ENCODE measurements at places on chromosomes 6 and 20.

DNA sequence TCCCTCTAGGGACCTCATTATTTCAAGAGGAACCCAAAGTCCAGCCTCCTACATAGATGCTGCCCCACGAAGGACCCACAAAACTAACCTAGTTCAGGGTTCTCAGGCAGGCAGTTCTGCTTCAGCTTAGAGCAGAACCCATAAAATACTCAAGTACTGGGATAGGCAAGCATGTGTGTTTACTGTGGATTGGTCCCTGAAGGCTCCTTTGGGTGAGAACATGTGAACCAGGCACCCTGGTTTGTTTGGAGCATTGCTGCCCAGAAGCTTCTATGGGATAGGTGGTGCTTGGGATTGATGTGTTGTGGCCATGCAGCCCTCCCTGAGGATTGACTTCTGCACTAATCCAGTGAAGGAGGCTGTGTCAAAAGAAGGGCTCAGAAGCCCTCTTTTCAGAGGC is 14.9 kb upstream of the EFHC1 start:
- DNase-seq = no peak

GRCh38 chr6:127716465-127716864 is 139.5 kb downstream of the C6orf58 start:
- no peak for DNase-seq

- DNase-seq = peak; percentile 69
Observed at GRCh38 chr6:15399641-15400470, 154.0 kb downstream of the JARID2 start.

DNA sequence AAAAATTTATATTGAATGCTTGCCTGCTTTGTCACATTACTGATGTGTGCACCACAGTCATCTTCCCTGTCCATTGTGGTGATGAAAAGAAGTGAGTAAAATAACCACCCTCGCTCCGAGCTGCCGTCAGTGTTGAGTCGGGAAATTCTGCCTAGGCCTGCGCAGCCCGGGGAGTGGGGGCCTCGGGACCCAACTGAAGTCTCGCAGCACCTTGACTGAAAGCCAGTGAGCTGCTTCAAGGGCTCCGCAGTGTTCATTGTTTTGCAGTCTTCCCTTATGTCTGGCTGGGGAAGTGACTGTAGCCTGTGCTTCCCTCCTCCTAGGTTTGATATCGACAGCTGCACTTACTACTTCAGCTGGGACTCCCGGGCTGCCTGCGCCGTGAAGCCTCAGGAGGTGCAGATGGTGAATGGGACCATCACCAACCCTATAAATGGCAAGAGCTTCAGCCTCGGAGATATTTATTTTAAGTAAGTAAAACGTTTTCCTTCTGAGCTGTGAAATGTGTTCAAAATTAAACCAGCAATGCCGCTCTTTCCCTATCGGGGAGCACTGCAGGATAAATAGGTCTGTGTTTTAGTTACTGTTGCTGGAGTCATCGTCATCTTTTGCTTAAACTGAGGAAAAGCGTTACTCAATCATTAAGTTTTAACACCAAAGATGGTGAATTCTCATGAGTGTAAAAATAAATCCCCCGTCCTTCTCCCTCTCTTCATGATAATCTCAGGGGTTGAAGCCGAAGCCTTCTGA is 32.7 kb upstream of the SLC22A1 start:
- DNase-seq = no peak

- DNase-seq = no peak
Observed at GRCh38 chr6:156474507-156475120, 302.6 kb upstream of the ARID1B start.

GRCh38 chr6:125867483-125867942 is 76.8 kb downstream of the NCOA7 start:
- peak; percentile 99 for DNase-seq

- no peak for DNase-seq
Observed at GRCh38 chr20:49696594-49696993, 17.1 kb downstream of the B4GALT5 start.

- peak; percentile 55 for DNase-seq
Observed at GRCh38 chr6:51025082-51025777, 206.6 kb downstream of the TFAP2B start.

DNA sequence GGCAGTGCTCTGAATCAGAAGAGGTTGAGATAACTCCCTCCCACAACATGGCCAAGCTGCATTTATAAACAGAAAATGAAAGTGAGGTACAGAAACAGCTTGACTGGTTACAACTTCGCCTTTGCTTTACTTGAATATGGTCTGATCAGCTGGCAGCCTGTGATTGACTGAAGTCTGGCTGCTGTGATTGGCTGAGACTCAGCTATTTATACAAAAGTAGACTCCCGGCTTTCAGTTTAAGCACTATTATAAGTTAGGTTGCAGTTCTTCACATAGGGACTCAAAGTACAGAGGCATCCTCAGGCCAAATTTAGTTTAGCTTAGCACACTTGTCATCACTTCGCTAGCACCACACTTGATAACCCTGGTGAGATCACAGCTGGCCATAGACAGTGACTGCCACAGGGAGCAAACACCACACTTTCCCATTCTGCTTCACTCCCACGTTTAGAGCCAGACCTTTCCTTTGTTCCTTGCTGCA is 362.6 kb downstream of the EPM2A start:
- DNase-seq = peak; percentile 6

DNA sequence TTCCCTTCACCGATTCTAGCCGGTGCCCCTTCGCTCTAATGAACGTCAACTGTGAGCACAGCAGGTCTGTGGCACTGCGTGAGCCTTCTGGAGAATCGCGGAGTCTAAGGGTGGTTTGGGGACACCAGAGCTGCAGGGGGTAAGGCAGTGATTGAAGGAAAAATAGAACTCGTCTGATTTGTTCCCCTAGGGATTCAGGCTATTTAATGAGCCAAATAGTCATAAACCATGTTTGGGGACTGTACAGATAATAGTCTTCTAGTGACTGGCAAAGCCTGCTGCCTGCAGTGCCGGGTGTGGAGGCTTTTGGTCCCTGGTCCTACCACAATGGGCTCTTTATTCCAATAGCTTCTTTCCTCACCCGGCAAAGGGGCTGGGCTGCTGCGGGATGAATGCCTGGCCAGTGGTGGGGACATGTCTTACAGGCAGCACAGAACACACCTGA is 11.1 kb upstream of the NTSR1 start:
- DNase-seq = no peak
